ENCODE measurements at places on chromosomes 2 and 18.

DNA sequence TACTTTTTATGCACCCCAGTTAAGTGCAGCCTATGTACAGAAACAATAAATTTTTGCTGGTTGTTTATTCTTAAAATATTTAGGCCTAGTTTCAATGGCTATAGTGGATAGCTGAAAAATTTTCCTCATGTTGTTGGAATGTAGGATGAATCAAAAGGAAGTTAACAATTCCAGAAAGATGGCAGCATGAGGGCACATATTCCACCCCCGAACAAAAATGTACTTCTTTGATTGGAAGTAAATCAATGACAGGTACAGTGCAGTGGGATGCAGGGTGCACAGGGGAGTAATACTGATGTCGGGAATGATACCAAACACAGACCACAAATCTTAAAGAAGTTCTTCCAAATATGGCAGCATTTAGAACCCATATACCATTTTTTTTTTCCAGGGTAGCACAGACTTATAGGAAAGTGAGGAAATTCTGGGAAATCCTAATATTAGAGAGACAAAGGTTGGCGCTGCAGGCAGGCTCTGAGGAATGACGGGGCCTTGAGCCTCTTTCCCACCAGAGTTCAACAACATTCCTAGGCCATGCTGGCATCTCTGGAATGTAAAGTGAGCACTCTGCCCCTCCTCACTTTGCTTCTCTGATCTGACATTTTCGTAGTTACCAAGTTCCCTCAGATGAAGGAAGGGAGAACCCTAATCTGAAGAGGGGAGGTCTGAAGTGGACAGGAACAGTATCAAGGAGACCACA is 36.6 kb upstream of the IKZF2 start:
- DNase-seq, result no peak

DNA sequence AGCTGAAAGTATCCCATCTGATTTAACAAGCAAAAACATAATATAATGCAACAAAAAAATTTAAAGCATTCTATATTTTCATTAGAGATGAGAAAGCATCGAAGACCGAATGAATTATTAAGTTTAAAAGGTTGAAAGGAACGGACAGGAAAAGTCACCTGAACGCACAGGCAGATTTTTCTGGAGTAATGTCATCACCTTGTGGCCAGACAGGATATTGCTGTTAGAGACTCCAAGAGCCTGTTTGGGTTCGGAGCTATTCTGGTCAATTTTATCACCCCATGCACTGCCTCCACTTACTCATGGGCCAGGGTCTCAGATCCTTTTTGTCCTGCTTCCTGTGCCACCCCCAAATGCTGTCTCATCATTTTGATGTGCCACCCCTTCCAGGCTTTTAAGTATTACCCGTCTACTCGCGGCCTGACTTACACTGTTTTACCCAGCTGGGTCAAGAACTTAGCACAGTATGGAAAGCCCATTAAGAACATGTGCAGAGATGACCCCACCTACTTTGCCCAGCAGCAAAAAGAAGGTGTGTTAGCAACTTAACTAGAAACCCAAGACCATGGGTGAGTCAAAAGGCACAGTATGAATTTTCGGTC is 27.3 kb downstream of the GKN2 start:
- DNase-seq, result no peak

DNA sequence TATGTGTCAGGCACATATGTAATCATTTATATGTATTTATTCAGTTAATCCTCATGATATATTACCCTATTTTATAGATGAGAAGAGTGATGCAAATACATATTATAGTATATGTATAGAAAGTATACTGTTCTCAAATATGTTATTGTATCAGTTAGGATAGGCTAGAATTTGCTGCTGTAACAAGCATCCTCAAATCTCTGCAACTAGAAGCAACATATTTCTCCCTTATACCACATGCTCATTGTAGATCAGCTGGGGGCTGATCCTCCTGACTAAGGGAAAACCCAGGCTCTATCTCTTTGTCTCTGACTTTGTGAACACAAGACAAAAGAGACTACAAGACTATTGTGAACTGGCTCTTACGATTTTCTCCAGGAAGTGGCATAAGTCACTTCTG is 24.8 kb upstream of the HS6ST1 start:
- DNase-seq, result no peak

DNA sequence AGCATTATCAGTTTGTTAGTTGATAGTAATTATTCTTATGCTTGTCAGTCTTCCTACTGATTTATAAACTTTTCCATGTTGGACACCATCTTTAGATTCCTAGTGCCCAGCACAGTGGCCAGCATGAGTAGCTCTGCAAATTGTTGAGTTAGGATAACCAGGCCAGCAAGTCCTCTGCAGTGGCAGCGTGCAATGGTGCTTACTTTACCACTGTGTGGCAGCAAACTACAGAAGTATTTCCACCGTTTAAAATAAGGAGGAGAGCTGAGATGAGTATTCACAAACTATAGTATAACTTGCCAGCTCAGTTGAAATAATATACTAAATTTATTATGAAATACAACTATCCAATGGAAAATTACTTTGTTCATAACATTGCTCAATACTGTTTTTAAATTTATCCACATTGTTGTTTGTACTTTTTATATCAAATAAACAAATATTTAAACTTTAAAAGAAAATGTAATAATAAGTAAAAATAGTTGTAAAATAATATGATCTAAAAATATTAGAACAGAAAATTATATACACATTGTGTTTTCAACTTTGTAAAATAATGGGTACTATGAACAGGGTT is 9.3 kb upstream of the THADA start:
- DNase-seq, result no peak

DNA sequence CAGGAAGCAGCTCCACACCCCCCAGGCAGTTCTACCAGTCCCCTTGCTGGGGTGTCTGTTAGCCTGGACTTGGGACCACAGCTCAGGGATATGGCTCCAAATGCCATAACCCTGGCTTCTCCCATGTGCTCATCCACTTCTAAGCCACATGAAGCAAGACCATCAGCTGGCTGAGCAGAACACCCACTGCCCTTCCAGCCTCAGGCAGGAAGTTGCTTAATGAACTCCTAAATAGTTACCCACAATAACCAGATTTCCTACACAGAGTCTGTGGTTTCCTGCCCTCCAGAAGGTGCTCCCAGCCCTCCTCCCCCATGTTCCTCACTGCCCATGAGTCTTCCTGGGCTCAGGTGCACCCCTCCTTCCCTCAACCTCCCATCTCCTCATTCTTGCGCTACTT is 98.3 kb upstream of the EPC2 start:
- no peak for DNase-seq

- no peak for DNase-seq
Measured at GRCh38 chr18:36399055-36399454, 101.5 kb downstream of the FHOD3 start.

DNA sequence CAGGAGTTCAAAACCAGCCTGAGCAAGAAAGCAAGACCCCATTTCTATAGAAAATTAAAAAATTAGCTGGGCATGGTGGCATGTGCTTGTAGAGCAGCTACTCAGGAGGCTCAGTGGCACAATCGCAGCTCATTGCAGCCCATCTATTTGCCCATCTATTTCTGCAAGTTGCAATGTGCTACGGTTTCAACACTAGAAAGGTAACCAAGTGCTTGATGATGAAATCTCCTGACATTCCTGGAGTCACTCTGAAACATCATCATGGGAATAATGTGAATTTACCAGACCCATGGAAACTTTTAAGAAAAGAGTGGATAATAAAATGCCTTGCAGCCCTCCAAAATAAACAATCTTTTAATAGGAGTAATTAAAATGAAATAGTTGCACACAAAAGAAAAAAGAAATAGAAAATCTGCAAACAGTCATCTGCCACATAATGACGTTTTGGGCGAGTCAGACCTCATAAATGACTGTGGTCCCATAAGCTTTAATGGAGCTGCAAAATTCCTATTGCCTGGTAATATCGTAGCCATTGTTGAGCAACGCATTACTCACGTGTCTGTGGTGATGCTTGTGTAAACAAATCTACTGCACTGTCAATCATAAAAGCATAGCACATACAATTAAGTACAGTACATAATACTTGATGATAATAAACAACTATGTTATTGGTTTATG is 46.6 kb upstream of the AMMECR1L start:
- DNase-seq, result no peak

- DNase-seq, result no peak
Measured at GRCh38 chr2:233944269-233944668, 27.1 kb downstream of the TRPM8 start.

GRCh38 chr2:36246320-36246990 is 109.1 kb upstream of the CRIM1 start:
- no peak for DNase-seq

DNA sequence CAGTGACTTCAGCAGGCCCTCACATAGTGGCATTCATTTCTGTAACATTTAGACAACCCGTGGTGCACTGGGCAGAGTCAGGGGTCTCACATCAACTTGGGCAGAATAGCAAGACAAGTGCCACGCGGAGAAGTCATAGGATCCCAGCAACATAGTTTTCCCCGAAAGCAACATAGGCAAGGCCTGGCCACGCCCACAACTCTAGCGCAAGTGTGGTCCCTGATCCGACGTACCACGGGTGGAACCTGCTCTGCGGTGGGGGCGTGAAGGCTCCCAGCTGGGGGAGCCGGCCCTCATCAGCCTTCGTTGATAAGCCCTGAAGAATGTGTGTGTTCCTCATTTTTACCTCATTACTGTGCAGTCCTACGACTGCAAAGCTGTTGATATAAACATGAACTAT is 261.2 kb downstream of the EIPR1 start:
- DNase-seq, result no peak

DNA sequence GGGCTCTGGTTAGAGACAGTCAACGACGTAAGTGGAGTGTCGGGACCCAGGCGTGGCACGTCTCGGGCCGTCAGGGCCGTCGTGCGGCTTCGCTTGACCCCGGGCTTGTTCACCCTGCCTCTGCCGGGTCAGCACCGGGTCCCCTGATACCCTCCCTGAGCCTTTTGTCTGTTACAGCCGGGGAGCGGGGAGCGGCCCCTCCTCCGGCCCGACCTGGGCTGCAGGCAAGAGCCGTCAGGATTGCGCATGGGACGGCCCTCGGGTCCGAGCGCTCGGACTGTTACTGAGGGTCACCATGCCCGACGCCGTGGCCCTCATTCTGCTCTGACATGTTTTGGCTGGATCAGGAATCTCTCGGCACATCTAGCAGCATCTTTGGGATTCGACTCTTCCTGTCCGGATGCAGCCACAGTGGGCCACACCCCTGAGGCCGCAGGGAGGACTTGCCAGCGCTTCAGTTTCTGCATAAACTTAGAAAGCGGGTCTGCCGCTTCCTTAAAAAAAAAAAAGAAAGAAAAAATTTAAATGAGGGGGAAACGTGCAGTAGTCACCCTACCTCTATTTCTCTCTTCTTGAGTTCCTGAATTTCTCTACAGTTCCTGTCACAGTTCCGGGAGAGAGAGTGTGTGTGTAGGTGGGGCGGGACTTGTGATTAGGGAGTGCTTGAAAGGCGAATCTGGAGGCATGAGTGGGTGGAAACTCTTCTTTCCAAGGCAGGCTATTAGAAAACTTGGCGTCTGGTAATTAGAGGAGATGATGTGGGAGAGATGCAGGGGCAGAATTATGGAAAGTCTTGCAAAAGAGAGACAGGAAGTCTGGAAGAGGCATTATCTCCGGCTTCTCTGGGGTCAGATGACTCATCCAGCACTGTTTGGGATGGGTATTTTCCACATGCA is 909 bp downstream of the TMEM87B start:
- no peak for DNase-seq

GRCh38 chr2:173001664-173002604 is 73.7 kb upstream of the MAP3K20 start:
- no peak for DNase-seq

DNA sequence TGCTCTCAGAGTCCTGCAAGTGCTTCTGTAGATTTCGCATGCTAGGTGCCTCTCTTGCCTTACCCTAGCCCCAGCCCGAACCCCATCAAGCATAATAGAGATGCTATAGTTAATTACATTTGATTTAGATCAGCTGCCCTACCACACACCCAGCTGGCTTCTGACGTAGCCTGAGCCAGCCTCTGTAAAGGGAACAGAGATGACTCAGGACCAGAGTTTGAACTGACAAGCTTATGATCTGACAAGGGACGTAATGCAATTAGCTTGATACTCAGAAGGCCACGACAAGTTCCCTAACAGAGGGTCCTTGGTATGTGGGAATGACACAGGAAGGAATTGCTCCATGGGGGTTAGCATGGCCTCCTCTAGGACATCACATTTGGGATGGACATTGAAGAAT is 126.6 kb downstream of the LRATD1 start:
- no peak for DNase-seq

DNA sequence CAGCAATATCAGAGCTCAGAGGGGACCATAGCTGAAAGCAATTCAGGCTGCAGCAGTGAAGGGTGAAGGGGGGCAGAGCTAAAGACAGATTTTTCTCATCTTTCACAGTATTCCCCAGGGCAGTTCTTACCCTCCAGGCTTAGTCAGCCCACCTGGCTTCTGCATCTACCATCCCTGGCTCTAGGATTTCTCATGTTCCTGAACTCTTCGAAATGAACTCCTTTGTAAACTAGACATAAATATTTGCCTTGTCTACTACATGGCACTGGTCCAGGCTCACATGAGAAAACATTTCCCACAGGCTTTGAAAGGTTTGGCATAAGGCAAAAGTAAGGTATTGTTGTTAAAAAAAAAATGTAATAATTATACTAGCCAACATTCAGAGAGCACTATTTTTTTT is 23.6 kb upstream of the NEB start:
- DNase-seq, result no peak

DNA sequence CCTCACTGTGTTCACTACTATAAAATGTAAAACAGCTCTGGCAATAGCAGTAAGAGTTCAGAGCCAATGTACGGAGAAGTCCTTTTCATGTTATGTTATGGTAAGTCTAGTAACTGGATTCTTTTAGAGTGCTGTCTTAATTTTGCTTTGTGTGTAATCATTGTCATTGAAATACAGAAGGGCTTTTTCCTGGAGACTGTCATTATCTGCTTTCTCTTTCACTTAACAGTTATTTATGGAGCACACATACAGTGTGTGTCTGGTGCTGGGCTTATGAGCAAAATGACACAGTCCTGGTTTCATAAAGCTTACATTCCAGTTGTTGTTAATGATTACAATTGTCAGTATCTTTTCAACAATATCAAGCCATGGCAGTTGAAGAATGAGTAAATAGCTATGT is 95.5 kb downstream of the CCDC102B start:
- no peak for DNase-seq

- DNase-seq, result no peak
Measured at GRCh38 chr2:12797815-12798214, 81.1 kb downstream of the TRIB2 start.

- DNase-seq, result no peak
Measured at GRCh38 chr2:234512884-234513669, 16.2 kb upstream of the ARL4C start.

DNA sequence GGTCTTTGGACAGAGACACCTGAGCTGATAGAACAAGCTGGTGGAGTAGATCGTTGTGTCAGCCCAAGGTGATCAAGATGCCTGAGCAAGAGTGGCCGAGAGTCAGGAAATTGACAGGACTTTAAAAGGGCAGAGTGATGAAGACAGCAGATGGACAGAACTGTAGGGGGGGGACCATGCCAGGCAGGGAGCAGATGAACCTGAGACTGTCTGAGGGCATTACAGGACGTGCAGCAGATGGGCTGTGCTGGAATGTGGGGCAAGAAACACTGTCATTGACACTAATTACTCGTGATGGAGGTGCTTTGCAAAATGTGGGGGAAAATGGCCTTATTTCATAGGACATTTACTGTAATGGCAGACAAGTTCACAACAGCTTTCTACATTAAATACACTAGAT is 225.0 kb downstream of the THSD7B start:
- DNase-seq, result no peak

All from stimulated activated CD8-positive, alpha-beta memory T cell treated with anti-CD3 and anti-CD28 coated beads, Interleukin-15, amount 100 ng/mL, for 24 hours (primary cell).